ENCODE measurements at places on chromosomes 1 and 21.

DNA sequence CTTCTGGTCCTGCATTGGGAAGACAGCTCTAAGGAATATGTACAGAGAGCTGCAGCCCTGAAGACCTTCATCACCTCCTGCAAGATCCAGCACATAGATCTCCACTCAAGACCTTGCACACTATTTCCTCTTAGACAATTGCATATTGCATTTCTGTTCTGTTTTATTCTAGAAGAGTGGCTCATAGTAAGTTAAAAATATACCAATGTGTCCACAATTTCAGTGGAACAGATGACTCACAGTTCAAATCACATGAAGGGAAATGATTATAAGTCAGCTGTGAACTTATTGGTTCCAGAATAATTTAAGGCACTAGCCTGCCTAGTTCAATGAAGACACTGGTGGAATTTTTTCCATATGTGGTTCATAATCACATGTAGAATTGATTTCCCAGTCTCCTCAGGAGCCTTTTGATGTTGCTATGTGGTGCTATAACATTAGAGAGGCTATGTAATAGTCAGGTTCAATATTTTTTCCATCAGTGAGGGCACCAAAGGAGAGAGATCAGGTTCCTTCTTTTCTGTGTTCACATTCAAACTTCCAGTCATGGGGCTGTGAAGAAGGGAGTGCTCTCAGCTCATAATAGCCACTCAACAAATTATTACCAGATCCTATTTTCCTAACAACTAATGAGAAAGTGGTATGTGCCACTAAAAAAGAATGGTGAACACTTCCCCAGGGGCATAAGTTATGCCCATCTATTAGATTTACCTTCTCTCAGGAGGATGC, 9.8 kb upstream of the AK5 start:
- DNase-seq: peak; percentile 19

DNA sequence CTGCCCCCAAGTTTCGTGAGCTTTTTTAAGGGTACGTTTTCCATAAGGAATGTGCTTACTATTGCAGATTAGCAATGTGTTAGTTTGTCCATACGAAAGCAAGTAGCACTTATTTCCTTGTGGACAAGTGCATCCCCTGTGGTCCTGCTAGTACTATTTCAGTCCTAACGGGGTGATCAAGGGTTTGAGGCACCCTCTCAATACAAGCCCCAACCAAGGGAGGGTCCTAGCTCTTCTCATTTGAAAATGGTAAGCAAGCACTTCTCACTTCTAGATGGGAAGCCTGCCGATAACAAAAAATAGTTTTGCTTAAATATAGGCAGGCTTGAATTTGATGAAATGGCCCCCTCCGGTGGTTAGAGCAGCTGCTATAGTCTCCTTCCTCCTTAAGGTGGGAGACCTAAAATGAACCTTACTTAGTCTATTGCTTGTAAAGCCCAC, 64.0 kb upstream of the HMCN1 start:
- no peak for DNase-seq

DNA sequence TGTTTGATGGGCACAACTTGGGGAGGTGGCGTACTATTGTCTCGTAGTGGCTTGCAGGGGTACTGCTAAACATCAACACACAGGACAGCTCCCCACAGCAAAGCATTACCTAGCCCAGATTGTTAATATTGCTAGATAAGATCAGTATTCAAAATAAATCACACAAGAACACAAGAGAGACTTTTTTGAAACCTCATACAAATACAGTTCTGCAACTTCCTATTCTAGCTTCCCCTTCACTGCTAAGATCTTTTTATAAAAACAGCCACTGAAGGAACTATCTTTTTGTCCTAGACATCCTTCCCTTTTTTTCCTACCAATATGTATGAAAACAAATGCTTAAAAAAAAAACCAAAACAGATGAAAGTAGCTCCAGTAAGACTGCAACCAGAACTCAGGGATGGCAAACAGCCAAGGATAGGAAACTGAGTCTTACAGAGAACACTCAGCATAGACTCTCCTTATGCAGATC, 137.8 kb upstream of the KRTAP19-8 start:
- DNase-seq: no peak

DNA sequence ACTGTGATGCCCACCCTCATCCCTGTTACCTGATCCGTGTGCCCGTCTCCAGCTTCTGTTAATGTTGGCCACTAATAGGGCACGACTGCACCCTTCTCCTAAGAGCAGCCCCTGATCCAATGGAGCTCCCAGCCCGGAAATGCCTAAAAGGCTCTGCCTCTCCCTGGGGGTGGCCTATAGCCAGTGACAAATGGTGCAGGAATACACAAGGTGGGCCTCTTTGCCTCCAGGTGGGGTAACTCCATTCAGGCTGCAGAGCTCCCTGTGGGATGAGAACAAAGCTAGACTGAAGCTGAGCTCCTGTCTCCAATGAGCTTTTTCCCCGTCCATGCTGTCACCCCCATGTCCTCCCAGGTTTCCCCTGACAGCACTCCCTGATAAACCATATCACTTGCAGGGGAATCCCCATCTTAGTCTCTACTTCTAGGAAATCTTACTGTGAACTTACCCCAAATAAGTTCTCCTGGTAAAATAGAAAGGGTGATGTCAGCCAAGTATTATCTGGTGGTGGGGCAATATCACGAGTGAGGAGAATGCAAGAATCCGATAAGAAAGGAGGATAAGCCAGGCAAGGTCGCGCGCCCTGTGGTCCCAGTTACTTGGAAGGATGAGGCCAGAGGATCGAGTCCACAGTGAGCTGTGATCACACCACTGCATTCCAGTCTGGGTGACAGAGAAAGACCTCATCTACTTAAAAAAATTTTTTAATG, 18.6 kb downstream of the S100A7A start:
- no peak for DNase-seq

- DNase-seq: peak; percentile 31
Measured at GRCh38 chr1:107820801-107821200, 144.2 kb downstream of the VAV3 start.

- DNase-seq: no peak
Measured at GRCh38 chr1:107491582-107491981, 350.7 kb downstream of the NTNG1 start.

GRCh38 chr1:20792196-20792595, 5.1 kb upstream of the HP1BP3 start:
- DNase-seq: no peak

GRCh38 chr21:33427051-33427450, 23.8 kb downstream of the IFNGR2 start:
- DNase-seq: no peak

DNA sequence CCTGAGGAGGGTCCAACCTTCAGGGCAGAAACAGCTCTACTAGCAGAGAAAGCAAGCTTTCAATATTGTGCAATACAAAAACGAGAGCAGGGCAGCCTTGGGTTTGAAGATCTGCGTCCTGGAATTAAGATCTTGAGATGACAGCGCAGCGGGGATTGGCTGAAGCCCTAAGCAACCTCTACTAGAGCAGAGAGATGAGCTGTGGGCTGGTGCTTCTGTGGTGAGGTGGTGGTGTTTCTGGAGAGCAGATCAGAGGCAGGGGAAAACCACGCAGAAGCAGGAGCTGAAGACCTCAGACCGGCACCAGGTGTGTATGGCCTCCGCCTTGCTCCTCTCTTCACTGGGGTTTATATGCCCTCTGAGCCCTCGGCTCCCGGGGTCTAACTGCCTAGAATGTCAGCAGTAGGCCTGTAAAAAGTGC, 12.5 kb downstream of the TRAF3IP3 start:
- no peak for DNase-seq

- DNase-seq: no peak
Measured at GRCh38 chr21:19648391-19648790, 1244.8 kb upstream of the TMPRSS15 start.

- DNase-seq: no peak
Measured at GRCh38 chr1:63917571-63918417, 144.0 kb downstream of the ROR1 start.

GRCh38 chr1:38728585-38728908, 131.0 kb downstream of the RRAGC start:
- DNase-seq: no peak

- no peak for DNase-seq
Measured at GRCh38 chr21:14589855-14590563, 43.9 kb upstream of the SAMSN1 start.

DNA sequence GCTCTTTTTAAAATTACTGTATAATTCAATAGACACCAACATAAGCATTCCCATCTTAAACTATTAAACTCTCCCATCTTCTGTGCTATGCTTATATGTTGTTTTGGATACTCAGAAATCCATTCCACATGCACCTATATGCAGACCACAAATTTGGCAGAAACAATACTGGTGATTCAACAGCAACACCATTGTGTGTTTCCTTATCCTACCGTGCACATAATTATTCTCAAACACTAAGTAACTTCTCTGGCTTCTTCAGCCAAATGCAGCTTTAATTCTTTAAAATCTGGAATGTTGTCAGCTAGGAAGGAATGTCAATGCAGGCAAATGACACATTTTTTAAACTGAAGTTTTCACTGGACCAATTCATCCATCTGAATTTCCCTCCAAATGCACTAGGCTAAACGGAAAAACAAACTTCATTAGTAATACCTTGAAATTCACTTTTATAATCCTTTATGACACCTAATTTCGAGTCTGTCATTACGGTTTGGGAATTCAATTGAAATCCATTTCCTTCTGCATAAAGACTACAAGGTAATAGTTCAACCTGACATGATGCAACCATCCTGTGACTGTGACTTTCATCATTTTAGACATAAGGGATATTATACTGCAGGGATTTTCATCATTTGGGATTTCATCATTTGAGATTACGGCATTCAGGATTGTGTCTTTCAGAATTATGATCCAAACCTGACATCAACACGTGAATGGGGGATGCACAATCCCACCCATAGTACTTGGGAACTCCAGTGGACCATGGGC, 308.5 kb downstream of the LTN1 start:
- no peak for DNase-seq

Measured in kidney epithelial cell (primary cell).